ENCODE measurements at places on chromosomes 3 and 15.
A peak's percentile ranks its signal among the peaks of the same experiment; 100 is the strongest.

- no peak for DNase-seq
These were observed 44.3 kb downstream of the GLB1 start for GRCh38 chr3:33052671-33053070.

DNA sequence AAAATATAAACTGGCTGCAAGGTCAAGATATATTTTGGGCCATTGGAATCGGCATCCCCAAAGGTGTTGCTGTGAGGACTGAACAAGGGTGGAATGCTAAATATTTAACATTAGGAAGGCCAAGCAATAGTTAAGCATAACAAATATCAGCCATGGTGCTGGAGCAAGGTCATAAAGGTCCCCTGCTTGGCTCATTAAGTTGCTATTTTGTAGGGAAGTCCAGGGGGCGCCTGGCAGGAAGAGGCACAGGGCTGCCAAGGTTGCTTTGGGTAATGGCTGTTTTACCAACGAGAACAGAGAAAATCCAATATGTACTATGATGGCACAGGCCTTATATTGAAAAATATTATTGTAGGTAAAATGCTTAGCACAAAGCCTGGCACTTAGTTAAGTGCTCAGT, 62.2 kb downstream of the SLC15A2 start:
- DNase-seq: no peak

- DNase-seq: no peak
These were observed 23.3 kb upstream of the LMOD3 start for GRCh38 chr3:69145688-69146087.

DNA sequence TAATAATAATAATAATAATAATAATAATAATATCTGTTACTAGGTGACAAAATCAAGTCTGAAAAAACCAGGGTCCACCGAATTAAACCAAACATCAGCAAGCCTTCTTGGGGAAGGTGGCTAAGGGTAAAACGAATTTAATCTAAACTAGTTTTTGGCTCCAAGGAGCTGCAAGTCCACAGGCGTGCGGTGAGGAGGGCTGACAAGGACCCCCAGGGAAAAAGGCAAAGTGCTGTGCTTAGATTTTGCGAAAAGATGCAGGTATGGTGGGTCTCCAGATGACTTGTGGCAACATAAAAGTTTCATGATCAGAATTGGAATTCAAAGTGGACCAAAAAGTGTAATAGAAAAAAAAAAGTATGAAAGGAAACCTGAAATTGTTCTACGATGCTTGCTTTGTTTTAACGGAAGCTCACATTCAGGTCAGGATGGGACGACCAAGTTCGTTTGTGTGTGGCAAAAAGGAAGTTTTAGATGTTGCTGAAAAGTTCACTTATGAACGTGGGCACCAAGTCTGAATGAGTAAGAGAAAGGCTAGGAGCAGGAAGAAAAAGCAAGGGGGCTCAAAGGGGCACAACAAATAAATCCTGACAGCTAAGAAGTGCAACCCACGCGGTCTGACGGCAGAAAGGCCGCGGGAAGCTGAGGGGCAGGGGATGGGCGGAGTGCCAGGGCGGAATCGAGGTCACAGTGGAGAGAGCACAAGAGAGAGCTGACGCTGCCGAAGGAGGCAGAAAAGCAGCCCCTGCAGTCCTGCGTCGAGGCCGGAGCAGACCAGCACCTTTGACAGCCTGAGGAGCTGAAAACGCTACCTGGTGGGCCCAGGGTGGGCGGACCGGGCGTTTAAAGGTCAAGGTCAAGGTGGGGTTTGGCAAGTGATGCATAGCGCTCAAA, 1.1 kb downstream of the WDR82 start:
- DNase-seq: peak; percentile 45

DNA sequence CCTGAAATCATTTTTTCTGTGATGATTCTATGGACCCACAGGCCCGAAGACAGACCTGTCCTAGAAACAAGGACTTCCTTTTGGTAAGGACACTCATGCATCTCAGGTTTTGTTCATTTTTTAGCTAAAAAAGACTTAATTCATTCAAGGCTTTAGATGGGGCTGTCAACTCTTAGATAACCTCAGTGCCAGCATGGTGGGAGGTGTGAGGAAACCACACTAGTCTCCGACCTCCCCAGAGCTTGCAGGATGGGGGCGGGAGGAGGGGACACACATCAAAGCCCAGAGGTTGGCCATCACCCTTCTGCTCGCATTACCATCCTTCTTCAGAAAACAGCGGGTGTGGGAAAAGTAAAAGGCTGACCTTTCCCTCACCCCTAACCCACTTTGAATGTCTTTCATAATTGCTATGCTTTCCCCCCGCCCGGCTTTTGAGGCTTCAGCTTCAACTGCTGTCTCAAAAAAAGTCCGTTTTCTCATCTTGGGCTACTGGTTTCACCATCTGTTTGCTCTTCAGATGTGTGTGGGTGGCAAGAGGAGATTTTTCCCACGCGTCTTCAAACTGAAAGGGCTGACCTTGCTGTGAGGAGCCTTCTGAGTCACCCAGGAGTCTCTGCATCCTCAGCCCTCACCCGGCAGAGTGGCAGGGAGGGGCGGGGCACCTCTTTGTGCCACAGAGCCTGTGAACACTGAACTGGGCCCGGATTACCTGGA, 27.6 kb upstream of the CXCR6 start:
- DNase-seq: peak; percentile 30

GRCh38 chr3:107704477-107704876, 181.7 kb downstream of the BBX start:
- no peak for DNase-seq

GRCh38 chr15:33547876-33548275, 237.1 kb downstream of the RYR3 start:
- DNase-seq: no peak

GRCh38 chr3:125478326-125478725, 41.7 kb downstream of the SNX4 start:
- DNase-seq: no peak

DNA sequence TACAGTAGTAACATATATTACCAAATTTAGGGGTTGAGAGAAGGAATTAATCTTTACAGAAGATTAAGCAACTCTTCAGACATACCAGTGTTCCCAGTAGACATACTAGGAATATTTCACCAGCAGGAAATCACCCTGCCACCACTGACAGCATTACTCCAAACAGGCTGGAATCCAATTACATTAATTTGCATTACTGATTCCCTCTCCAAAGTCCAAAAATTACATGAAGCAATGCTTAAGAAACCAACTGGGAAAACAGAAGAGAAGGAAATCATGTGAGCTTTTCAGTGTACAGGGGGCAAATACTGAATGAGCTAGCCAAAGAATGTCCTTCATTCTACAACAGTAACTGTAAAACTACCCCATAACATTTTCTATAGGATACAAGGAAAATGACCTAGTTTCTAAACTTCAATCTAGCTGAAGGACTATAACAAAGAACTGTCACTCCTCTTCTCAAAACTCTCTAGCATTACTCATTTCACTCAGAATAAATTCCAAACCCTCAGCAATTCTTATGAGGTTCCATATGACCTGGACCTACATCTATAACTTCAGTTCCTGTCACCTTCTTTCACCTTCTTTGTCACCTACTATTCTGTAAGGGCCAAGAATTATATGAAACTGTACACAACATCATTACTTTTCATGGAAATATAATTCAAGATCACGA, 72.7 kb downstream of the INO80 start:
- DNase-seq: no peak

DNA sequence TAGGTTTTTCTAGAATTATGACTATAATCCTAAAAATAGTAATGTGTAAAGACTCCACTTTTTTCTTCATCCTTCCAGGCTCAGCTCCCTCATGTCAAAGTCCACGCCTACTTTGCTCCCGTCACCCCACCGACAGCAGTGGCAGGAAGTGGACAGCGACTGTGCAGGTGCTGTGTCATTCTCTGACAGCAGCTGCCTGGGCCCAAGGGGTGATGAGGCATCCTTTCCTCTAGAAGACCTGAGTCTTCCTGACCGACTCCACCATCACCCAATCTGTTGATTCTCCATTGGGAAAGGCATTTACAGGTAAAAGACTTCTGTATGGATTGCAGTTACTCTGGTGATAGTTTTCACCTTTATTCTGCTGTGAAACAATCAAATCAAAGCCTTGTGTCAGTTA, 54.8 kb downstream of the UBP1 start:
- no peak for DNase-seq

GRCh38 chr3:9214599-9214998, 34.8 kb downstream of the SRGAP3 start:
- DNase-seq: no peak

DNA sequence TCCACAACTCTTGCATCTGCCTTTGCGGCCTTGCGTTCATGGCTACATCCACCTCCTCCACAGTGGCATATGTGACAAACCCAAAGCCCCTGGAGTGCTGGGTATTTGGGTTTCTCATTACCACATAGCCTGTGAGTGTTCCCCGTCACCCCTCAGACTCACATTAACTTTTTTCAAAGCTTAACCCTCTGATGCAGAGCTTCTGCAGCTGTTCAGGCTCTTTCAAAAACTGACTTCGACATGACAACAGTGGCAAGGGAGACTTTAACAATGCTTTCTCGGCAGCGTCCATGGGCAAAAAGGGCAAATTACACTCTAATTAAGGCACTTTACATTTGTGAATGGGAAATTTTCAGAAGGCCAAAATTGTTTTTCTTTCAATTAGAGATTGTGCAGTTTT, 343.2 kb downstream of the UNC13C start:
- DNase-seq: no peak

GRCh38 chr3:78249294-78249693, 1209.4 kb downstream of the ROBO2 start:
- no peak for DNase-seq

GRCh38 chr3:143402602-143403001, 283.0 kb downstream of the CHST2 start:
- DNase-seq: no peak

- no peak for DNase-seq
These were observed 15.5 kb upstream of the ZBED2 start for GRCh38 chr3:111610612-111611054.

DNA sequence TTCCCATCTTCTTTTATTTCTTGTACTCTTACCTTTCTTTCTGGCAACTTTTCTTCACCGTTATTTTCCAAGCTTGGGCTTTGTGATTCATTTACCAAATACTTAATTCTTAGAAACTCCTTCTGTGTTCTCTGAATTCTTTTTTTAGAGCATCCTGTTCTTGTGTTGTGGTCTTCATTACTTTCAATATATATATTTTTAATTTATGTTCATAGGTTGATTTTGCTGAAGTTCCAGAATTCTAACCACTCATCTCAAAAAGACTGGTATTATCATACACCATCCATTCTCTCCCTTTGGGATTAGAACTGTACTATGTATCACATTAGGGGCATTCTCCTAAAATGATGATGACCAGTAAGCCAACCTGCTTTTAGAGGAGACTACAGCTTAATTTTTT, 362.3 kb upstream of the CBLB start:
- DNase-seq: no peak

DNA sequence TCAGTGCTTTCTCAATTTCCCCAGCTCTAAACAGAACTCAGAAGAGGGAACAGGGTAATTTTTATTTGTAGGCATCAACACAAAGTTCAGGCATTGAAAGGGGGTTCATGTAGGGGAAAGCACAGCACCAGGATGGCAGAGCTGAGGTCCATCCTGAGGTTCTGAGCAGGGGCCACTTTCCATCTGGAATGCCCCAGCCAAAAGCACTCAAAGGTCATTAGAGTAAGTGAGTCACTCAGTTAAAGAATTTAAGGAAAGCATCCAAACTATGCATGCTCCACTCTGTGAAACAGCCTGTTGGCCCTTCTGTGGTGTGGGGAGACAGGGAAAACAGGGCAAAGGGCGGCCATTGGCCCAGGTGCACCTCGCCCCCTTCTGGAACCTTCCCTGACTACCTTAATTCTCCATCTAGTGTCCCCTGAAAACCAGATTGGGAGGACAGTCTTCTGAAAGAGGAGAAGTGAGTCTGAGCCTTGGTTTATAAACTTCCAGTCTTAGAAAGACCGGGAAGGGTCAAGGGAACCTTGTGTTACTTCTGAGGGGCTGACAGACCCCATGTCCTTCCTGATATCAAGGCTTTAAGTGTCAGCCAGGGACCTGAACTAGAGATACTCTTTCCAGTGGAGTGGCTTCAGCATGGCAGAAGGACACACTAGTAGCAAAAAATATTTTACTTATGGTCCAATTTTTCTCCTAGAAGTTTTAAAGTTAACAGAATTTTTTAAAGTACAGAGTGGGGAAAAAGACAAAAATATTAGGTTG, 133.3 kb downstream of the MYLK start:
- DNase-seq: no peak

DNA sequence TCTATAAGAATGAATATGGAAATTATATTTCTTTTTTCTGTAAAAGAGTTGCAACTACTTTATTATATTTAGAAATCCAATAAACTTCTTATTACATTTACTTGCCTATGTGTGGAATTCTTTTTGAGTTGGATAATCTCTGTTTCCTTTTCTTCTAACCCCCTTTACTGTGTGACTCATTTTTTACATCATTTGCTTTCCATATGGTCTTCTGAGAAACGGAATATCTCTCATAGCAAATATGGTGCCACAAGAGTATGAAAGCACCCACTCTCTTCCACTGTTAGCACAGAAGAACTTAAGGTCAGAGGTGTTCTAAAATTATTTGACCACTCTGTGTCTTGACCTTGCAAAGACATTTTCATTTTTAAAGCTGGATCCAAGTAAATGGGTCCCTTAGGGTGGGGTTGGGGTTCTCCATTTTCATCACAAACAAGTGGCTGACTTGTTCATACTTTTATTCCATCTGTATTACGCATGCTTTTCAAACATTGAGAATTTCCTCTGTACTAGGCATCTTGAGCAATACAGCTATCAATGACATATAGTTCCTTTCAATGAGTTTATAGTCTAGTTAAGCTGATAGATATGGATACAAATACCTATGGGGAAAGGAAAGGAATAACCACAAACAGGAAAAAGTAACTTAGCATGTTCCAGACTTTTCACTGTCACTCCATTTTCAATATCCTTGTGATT, 281.1 kb upstream of the TPRG1 start:
- no peak for DNase-seq

GRCh38 chr3:30346933-30347320, 259.5 kb upstream of the TGFBR2 start:
- no peak for DNase-seq
